ENCODE measurements at places on chromosomes 3 and 15.

- DNase-seq: no peak
Observed at GRCh38 chr15:59828861-59829260, 139.7 kb upstream of the BNIP2 start.

DNA sequence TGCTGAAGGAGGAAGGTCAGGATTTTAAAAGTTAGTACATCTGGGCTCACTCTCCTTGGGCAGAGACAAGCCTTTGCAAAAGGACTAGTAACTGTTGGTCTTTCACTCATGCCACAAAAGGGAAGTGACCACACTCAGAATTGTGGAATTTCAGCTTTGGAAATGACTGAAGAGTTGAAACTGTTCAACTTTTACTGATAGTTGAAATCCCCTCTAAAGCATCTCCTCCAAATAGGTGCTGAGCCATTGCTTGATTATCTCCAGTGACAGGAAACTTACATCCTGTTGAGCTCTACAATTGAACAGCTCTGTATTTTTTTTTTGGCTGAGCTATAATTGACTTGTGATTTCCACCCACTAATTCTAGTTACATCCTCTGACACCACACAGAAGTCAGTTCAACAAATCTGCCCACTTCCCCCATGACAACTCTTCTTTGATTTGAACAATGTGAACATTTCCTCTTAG is 254.8 kb upstream of the TPRG1 start:
- DNase-seq: no peak

- DNase-seq: peak; percentile 79
Observed at GRCh38 chr3:13884851-13885703, 5.2 kb upstream of the WNT7A start.

- DNase-seq: no peak
Observed at GRCh38 chr3:84275532-84275931, 683.3 kb upstream of the CADM2 start.

- DNase-seq: no peak
Observed at GRCh38 chr3:143442814-143443447, 323.4 kb downstream of the CHST2 start.

DNA sequence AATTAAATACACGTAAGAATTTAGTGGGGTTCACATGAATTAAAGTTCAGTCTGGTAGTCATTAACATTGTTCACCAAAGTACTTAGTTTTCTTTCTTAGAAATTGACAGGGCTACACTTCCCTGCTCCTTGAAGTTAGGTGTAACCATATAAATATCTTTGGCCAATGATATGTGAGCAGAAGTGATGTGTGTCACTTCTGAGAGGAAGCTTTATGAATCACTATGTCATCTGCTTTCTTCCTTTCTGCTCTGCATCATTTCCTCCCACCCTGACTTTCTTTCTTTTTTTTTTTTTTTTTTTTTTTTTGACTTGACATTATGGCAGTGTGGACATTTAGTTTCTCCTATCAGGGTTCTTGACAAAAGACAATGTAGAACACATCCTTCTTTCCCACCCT is 156.2 kb upstream of the COL8A1 start:
- DNase-seq: no peak

- no peak for DNase-seq
Observed at GRCh38 chr3:38297537-38297936, 15.4 kb downstream of the SLC22A14 start.

DNA sequence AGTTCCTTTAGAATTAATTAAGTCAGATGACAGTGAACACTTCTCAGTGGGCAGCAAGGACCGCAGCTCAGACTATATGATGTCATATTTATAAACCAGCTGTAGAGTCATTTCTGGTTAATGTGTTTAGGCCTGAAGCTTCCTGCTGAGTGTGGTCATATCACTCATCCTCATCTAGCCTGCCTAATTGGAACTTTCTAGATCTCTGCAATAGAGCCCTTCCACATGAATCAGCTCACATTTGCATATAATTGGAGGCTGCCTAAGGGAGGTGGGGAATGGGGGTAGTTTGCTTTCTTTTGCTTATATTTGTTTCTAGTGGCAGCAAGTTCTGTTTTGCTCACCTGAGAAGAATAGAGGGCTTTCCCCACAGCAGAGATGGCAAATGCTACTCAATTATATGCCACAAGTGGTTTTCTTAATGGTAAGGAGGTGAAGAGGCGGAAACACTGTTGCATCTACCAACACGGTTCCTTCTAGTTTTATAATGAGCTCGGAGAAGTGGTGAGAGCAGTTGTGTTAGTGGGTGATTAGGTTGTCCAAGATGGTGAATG is 148.1 kb downstream of the KLHL25 start:
- no peak for DNase-seq

- DNase-seq: no peak
Observed at GRCh38 chr3:71072287-71072686, 511.2 kb downstream of the FOXP1 start.

DNA sequence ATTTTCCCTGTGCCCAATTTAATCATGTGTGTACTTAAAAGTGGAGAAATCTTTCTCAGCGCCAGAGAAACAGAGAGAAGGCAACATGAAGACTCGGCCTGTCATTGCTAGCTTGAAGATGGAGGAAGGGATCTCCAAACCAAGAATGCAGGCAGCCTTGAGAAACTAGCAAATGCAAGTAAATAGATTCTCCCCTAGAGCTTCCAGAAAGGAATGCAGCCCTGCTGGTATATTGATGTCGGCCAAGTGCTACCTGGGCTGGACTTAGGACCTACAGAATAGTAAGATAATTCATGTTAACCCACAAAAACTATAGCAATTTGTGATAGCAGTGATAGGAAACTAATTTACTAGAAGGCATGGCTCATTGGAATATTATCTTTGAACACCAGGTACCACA is 150.9 kb upstream of the ABI3BP start:
- no peak for DNase-seq

DNA sequence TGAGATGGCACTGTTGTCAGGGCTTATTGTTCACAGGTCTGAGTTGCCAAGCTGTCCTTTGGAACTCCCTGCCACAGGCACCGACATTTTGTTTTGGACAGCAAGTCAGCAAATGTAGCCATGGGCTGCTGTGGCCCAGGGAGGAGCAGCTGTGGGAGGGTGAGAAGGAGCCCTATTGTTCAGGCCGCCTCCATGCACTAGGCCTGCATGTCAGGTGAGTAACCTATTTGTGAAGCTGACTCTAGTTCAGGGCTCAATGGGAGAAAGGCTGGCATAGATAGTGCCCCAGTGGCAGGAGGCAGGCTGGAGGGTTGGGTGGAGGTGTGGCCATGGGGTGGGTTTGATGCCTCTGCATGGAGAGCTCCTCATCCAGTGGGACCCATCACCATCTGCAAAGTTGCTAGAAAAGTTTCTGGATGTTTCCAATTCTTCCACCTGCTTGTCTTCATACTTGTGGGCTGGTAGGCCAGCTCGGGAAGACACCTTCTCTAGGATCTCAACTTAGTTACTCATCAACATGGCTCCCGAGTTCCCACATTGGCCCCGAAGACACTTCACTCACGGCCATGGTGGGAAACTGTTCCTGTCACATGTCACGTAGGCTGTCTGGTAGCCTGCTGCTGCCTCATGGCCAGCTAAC is 19.5 kb downstream of the AMOTL2 start:
- DNase-seq: no peak

GRCh38 chr15:101446518-101447167 is 42.9 kb downstream of the PCSK6 start:
- no peak for DNase-seq

GRCh38 chr3:196793246-196793645 is 53.6 kb downstream of the PAK2 start:
- DNase-seq: no peak

- DNase-seq: no peak
Observed at GRCh38 chr15:52737720-52738119, 52.4 kb downstream of the ONECUT1 start.

- DNase-seq: peak; percentile 67
Observed at GRCh38 chr3:157865352-157866000, 240.7 kb downstream of the SHOX2 start.

DNA sequence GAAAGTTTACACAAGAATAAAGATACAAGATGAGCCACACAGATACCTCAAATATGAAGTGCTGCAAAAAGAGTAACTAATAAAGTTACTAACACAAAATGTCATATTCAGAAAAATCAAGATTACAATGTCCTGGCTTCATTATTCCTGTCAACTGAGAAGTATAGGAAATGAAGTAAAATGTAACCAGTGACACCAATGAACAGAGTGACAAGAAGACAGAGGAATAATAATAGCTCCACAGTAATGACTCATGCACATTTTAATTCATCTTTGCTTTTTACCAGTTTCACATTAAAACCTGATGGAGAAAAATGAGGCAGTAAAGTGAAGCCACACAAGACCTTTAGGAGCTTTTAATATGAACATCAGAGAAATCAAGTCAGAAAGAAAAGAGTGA is 214.1 kb downstream of the ZBBX start:
- no peak for DNase-seq

DNA sequence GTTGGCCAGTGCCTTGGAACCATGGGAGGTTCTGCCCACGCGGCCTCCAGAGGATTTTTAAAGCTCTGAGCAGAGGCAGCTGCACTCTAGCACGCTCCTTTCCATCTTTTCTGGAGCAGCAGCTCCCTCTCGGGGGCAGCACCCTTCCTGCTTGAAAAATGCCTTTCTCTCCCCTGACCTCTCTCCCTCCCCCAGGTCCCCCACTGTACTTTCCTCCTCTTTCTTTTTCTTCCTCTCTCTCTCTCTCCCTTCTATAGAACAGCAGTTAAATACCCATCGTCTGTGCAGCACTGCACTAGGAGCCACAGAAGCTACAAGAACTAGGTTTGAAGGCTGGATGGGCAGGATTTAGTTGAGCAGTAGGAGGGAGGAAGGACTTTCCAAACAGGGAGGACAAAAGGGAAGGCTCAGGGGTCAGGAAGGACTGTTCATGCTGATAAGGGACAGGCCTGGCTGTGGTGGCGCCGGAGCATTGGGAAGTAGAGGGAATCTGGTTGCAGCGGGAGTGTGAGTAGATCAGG is 4.4 kb downstream of the ALPK3 start:
- DNase-seq: no peak

DNA sequence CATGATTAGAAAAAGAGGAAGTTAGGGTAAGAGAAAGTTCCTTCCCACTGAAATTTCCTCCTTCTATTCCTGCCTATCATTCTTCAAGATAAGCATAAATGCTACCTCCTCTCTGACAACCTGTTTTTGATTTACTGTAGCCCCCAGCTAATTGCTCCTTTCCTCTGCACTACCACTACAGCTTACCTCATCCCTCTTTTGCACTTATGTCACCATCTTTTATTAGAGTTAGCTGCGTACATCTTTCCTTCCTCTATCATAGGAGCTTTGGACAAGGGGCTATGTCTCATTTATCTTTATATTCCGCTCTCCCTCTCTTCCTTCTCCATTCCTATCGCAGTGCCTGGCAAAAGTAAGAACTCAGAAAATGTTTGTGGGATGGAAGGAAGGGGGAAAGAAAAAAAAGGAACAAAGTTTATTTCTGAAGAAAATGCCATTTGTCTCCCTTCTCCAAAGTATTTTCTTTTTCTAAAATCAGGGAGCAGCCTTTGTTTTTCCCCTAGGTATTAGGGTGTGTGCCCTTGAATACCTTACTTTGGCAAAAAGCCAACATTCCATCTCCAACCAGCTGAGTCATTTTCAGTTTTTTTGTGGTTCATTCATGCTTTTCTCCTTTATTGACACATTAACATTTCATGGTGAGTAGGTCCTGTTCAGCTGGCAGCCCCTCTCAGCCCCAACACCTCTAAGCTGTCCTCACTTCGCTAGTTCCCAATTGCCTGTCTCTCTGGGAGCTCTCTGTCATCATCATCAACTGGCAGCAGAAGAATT is 87.6 kb upstream of the SOX2 start:
- no peak for DNase-seq

DNA sequence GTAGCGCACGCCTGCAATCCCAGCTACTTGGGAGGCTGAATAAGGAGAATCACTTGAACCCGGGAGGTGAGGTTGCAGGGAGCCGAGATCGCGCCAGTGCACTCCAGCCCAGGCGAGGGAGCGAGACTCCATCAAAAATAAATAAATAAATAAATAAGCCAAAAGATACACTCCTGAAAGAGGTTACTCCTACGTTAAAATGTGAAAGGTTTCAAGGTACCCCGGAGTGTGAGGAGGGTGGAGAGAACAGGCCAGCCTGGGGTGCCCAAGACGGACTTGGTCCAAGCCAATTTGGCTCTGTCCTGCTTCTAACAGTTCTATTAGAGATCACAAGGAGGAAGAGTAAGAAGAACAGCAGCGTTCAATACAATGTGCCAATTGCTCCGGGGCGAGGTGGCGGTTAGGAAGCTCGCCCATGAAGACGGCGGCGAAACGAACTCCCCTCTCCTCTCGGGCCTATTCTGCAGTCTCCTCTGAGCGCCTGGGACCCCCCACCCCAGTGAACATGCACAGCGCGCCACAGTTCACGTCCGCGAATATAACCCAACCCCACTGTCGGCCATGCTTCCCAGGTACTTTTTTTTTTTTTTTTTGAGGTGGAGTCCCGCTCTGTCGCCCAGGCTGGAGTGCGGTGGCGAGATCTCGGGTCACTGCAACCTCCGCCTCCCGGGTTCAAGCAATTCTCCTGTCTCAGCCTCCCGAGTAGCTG is 942 bp downstream of the ELP6 start:
- no peak for DNase-seq

- DNase-seq: no peak
Observed at GRCh38 chr3:113143353-113143752, 68.0 kb upstream of the BOC start.

DNA sequence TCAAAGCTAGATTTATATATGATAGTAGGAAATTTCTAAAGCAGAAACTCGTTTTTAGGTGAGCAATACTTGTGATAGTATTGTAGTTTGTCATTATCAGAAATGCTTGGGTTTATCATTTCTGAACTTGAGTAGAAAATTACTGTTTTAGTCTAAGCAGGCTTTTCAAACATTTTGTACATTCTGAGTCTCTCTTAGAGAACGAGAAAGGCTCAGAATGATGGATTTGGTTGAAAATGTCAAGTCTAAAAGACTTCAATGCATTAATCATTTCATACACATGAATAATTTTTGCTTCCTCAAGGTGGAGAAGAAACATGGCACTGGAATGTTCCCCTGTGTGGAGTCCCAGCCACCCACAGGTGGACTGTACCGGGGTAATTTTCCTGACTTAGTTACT is 387.1 kb downstream of the NAALADL2 start:
- DNase-seq: no peak

- DNase-seq: peak; percentile 56
Observed at GRCh38 chr3:124620600-124621063, 109.6 kb upstream of the UMPS start.

DNA sequence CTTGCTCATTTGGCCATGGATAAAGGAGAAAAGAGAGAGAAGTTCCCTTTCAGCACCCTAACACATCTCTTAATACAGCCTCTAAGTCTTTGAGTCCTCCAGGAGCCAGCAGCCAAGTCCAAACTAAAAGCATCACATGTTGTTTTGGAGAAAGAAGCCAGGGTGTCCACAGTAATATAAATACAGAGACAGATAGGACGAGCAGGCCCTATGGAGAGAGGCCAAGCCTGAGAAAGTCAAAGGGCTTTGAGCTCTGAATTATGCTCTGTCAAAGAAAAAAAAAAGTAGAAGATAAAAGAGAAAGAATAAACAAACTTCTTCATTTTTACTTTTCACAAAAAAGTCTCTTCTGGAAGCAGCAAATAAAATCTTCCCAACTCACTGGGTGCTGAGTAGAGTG is 92.4 kb upstream of the THBS1 start:
- DNase-seq: no peak

Data from activated naive CD4-positive, alpha-beta T cell treated with anti-CD3 and anti-CD28 coated beads, Interleukin-2, amount 50 U/mL, for 72 hours (primary cell).